ENCODE measurements at places on chromosomes 3 and 15. TPM values are rescaled to one million over a fixed set of nuclear protein-coding genes. Genes with fewer than 3 reads are reported as not detected.

PRR20G gene
- total RNA-seq = not detected

FGD5 gene
- total RNA-seq = 4.2 TPM

GOLGA8S gene
- 0.35 TPM for total RNA-seq

GRCh38 chr3:96863129-96863740, 48.8 kb downstream of the EPHA6 start:
- DNase-seq = no peak

DNA sequence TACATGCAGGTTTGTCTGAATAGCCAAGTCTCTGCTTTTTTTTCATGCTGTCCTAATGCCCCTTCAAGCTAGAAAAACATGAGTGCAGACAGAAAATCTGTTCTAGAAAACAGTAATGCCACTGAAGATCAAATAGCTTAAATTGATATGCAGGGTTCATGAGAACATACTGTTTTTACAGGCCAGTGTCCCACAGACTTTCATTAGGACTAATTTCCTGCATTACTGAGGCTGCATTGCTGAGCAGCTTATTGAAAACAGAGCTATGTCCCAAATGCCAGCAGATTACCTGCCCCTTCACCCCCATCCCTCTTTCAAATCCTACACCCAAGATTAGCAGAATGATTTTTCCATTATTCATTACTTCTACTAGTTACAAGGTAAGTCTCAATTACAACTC, 665 bp downstream of the TM4SF18 start:
- no peak for DNase-seq

DNA sequence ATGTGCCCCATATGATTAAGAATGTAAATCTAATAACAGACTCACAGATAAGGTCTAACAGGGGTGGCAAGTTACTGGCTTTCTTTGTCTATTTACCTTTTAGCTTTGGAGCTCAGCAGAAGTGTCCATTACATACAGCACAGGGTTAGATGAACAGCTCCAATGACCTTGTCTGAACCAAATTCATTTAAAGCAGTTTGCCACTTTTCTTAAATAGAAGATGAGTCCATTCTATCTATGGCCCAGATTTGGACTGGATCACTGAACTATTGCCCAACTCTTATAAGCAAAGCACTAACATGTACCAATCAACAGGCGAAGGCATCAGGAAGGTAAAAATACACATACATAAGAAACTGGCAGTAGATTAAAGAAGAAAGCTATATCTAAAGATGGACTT, 214.4 kb downstream of the TIGIT start:
- no peak for DNase-seq

- DNase-seq = no peak
Measured at GRCh38 chr3:5799398-5799797, 611.9 kb downstream of the EDEM1 start.
